Activated CD8-positive, alpha-beta memory T cell treated with anti-CD3 and anti-CD28 coated beads for 1 hour (primary cell): ENCODE measurements at places on chromosomes 5 and 9.

DNA sequence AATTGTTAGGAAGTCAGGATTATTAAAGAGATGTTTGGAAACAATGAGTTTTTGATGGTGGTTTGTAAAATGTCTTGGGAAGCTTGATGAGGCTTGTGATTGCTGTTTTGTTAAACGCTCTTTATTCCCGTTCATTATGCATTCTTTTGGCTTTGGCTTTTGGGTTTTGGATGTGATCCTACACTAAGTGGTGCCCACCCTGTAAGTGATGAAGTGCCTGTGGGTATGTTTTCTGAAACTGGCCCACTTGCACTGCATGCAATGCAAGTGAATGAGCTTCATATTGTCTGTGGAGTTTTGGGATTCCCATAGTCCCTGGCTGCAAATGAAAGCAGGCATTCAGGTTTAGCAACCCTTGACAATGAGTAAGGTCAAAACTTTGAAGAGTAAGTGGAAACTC, 1035.5 kb upstream of the WWC1 start:
- no peak for DNase-seq

DNA sequence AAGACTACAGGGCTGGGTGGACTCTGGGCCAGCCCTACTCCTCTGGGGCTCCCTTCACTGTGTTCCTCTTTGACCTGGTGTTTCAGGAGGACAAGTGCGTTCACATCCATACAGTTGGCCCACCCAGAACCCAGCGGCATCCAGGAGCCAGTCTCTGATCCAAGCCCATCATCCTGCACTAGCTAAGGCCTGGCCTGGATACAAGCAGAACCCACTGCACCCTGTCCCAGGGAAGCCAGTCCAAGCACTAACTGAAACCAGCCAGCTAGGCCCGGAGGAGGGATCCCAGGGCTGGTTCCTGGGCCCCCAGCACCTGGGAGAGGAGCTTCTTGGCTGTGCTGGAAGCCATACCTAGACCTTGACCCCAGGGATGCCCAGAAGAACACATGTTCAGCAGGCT, 4.1 kb upstream of the GBGT1 start:
- DNase-seq, result no peak

- no peak for DNase-seq
These were observed at the start of gene CHSY3 for GRCh38 chr5:129904102-129904666. Gene CHSY3 (plus strand): TSS chr5:129904465.

GRCh38 chr9:12847561-12847960, 72.7 kb downstream of the LURAP1L start:
- no peak for DNase-seq

GRCh38 chr5:169071-169727, 22.1 kb upstream of the LRRC14B start:
- DNase-seq, result no peak

DNA sequence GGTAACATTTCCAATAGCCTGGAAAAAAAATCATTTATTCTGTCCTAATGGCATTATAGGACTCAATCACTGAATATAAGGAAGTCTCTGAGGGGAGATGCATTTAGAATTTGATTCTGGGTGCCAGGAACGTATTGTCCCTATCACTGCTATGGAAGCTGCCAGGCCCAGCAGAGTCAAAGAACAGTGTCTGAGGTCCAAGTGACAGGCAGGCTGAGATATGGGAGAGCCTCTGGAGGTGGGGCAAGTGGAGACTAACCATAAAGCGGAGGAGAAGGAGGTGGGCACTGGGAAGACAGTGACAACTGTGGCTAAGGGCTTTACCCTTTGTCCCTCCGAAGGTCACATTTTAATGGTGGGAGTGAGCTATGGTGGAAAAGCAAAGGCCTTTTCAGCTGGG, 505.5 kb downstream of the CTNND2 start:
- DNase-seq, result no peak

- no peak for DNase-seq
These were observed 131.2 kb upstream of the KLF4 start for GRCh38 chr9:107620801-107621200.

- no peak for DNase-seq
These were observed 9.3 kb downstream of the TMEM174 start for GRCh38 chr5:73182307-73182706.

- no peak for DNase-seq
These were observed 9.9 kb downstream of the LEAP2 start for GRCh38 chr5:132883261-132883834.
